Inflammatory macrophage treated with lipopolysaccharide for 4 hours (primary cell): ENCODE measurements at places on chromosomes 2 and 18.

DNA sequence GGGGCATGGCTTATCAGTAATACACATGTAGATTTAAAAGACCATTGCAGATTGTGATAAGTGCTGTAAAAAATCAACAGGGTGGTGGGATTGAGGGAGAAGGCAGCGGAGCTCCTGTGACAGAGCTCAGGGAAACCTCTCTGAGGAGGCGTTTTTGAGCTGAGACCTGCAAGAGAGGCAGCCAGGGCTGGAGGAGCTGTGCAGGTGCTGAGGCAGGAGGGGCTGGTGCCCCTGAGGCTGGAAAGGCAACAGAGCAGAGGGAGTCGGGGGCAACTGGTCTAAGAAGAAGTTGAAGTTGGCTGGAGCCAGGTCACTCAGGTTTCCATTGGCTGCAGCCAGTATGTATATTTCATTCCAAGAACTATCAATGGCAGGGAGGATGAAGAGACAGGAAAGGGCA lies 47.6 kb downstream of the KLHL29 start:
- DNase-seq: no peak

GRCh38 chr2:21924640-21925285 lies 801.0 kb downstream of the TDRD15 start:
- no peak for DNase-seq

- no peak for DNase-seq
Measured at GRCh38 chr18:2535419-2535910, 35.8 kb downstream of the METTL4 start.

DNA sequence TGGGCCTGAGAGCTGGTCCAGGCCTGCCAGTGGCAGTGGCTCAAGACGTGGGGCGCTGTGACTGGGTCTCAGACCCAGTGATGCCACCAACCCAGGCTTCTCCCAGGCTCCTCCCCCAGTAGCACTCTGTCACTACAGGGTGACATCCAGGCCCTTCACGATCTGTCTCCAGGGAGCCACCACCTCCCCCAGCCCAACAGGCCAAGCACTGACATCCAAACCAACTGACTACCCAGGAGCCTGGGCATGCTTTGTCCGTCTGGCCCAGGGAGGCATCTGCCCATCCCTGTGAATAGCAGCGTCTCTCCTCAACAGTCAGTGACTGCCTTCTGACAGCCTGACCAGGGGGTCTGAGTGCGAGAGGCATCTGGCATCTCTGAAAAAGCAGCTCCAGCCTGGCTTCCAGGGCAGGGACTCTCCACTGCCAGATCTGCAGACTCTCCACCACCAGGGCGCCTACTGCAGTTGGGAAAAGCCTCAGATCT lies 13.0 kb downstream of the TEX44 start:
- DNase-seq: no peak

DNA sequence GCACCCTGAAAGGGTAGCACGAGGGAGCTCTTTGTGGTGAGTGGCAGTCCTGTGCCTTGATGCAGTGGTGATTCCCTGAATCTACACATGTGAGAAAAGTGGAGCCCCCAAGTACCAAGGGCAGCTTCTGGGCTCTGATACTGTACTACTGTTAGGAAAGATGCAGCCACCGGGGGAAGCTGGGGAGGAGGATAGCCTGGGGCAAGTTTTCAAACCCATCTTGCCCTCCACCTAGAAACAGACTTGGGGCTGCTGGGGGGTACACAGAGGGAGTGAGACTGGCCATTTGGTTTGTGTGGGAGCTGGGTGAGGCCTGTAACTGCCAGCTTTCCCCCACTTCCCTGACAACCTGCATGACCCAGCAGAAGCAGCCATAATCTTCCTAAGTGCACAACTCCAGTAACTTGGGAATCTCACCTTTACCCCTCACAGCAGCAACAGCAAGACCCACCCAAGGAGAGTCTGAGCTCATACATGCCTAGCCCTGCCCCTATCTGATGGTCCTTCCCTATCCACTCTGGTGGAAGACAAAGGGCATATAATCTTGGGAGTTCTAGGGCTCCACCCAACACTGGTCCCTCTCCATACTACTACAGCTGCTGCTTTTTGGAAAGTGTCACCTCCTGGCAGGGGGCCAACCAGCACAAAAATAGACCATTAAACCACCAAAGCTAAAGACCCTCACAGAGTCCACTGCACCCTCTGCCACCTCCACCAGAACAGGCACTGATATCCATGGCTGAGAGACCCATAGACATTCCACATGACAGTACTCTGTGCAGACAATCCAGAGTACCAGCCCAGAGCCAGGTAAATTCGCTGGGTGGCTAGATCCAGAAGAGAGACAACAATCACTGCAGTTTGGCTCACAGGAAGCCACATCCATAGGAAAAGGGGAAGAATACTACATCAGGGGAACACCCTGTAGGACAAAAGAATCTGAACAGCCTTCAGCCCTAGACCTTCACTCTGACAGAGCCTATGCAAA lies 8.2 kb downstream of the MALL start:
- DNase-seq: no peak
